ENCODE measurements at places on chromosomes 1 and 21.

- DNase-seq: no peak
Observed at GRCh38 chr1:42017259-42017658, 98.5 kb upstream of the HIVEP3 start.

- no peak for DNase-seq
Observed at GRCh38 chr1:171379846-171380245, 65.9 kb downstream of the FMO4 start.

DNA sequence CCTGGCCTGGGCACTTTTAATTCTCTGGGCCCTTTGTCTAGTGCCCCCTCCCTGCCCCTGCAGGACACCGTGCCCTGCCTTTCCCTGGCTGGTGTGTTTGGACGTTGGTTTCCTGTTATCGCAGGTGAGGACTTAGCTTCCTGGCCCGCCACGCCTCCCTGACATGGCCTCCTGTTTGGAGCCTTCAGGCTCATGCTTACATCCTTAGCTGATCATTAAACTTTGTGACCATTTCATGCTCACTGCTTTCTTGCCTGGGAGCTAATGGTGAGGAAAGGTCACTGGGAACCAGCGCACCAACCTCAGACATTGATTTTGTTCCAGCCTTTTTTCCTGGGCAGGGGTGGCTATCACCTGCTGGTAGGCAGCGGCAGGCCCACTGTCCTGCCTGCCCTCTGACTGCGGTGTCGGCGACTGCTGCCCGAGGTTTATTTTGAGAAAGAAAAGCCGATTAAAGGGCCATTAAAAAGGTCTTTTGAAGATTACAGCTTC lies 3.7 kb downstream of the PFKL start:
- no peak for DNase-seq

- no peak for DNase-seq
Observed at GRCh38 chr1:197394831-197395608, 127.0 kb downstream of the CRB1 start.
